Stimulated activated CD4-positive, alpha-beta T cell treated with anti-CD3 and anti-CD28 coated beads, Interleukin-12 subunit alpha, Interleukin-12 subunit beta, amount 100 ng/mL, for 48 hours (primary cell): ENCODE measurements at places on chromosomes 5 and 9.

GRCh38 chr9:6055216-6055615, 39.8 kb upstream of the RANBP6 start:
- DNase-seq = peak; percentile 68

DNA sequence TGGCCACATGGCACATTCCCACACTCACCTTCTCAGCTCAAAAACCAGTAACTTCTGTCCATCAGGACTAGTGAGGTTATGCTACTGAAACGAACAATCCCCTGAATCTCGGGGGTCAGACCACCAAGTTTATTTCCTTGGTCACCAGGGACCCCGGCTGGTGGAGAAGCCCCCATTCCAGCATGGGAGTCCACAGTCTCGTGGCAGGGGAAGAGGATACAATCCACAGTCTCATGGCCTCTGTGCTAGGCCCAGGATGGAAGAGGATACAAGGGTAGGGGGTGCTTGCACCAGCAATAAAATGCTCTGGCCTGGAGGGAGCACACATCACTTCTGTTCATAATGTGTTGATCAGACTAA, 7.4 kb upstream of the CARD19 start:
- no peak for DNase-seq

GRCh38 chr9:116124472-116125040, 29.0 kb upstream of the PAPPA start:
- DNase-seq = no peak

GRCh38 chr5:150021491-150022157, 21.1 kb downstream of the HMGXB3 start:
- DNase-seq = no peak

DNA sequence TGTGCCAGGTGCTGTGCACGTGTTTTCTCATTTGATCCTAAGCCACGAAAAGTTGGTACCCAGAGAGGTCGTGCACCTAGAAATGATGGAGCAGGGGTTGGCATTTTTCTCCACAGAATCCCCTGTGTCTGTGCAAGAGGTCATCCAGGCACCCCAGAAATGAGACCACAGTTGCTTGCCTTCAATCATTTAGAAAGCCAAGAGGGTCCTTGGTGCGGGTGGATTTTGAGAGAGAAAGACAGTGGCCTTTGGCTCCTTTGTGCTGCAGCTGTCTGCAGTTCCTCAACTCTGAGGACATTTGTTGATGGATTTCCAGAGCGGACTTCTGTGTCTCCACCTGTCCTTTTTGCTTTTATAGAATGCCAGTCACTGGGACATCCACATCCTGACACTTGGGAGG, 33.8 kb upstream of the SPRY4 start:
- DNase-seq = no peak

DNA sequence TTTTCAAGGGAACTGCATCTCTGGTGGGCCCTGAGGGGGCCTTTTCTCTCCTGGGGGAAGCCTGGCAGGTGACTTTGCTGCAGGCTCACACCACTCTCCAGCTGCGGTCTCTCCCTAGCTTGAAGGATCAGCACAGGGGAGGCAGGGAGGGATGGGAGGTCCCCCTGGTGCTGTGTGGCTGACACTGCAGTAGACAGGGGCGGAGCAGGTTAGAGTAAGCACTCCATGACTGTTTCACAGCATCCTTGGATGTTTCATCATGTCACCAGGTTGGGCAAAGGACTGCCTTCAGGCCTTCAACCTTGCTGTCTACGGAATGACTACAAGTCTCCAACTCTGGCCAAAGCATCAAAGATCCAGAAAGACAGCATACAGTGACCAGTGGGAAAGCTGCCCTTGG, 470.7 kb downstream of the CDK5RAP2 start:
- no peak for DNase-seq

- DNase-seq = no peak
Measured at GRCh38 chr5:119288379-119289033, 67.3 kb upstream of the TNFAIP8 start.

DNA sequence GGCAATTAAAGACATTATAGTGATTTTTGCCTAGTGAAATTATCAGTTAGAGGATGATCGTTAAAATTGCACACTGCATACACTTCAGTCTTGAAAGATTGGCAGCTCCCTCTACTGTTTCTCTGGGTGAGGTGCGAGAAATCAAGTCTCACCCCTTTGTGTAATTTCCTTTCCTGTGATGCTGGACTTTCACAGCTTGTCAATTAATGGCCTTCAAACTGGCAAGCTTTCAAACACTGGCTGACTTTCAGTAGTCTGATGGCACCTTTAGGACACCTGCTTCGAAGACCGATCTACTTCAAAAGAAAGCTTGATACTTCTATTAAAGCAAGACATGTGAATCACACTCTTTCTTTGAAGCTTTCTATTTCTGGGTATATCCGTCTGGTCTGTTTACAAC, 706.7 kb upstream of the PTPRD start:
- DNase-seq = no peak

DNA sequence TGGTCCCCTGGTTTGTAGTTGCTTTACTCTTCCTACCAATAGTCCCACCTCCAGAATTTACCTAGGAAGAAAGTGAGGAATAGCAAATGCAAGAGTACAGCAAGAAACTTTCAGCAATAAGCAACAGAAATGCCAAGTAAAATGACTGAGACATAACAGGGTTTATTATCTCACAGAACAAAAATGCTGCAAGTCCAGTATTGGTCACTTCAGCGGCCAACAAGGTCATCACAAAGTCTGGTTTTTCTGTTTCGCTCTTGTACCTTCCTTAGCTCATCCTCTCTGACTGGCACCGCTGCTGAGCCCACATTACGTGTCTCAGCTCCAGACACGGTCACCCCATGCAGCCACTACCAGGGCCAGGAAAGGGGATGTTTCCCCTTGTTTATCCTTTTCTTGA, 82.7 kb downstream of the RFK start:
- no peak for DNase-seq

GRCh38 chr9:78777747-78778146, 480.8 kb downstream of the PSAT1 start:
- DNase-seq = no peak

DNA sequence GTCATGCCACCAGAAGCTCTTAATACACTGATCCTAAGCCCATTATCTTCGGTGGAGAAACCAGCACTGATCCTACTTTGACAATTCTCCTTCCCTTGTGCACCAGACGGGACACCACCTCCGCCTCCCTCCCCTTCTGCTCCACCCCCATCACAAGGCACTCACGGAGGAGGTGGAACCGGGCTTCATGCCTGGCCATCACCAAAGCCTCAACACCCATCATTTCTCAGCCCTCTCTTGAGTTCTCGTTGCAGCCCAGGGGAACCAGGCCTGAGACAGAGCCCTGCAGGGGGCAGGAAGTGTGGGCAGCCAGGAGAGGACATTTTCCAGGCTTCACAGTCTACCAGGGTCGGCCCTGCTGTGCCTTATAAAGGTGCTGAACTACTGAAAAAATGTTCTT, 160.5 kb downstream of the GOLPH3 start:
- DNase-seq = no peak

- no peak for DNase-seq
Measured at GRCh38 chr5:147176422-147176821, 58.4 kb upstream of the STK32A start.

DNA sequence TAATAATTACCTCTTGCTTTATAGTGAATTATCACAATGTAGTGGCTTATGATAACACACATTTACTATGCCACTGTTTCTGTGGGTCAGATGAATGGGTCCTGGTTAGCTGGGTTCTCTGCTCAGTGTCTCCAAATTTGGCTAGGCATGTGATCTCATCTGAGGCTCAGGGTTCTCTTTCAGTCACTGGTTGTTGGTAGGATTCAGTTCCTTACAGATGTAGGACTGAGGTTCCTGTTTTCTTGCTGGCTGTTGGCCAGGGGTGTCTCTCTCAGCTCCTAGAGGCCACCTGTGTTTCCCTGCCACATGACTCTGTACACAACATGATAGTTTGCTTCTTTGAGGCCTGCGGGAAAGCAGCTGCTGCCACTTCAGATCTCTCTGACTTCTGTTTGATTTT, 7.1 kb downstream of the NFX1 start:
- DNase-seq = no peak

- DNase-seq = no peak
Measured at GRCh38 chr9:89494199-89494598, 3.7 kb downstream of the SEMA4D start.

DNA sequence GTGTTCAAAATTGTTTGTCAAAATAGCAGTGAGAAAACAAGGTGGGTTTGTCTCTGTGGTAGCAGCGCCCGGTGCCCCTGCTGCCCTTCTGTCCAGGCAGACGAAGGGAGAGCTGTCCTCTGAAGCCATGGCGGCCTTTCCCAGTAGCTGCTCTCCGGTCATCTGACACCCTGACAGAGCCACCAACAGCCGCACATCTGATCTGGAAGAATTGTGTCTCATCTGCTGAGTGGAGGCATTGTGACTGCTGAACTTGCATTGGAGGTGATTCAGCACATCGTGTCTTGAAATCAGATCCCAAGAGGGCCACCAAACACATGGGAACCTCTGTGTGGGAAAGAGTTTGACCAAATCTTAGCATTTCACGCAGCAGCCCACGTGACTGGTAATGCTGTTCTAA, 337.6 kb upstream of the IRX1 start:
- no peak for DNase-seq

DNA sequence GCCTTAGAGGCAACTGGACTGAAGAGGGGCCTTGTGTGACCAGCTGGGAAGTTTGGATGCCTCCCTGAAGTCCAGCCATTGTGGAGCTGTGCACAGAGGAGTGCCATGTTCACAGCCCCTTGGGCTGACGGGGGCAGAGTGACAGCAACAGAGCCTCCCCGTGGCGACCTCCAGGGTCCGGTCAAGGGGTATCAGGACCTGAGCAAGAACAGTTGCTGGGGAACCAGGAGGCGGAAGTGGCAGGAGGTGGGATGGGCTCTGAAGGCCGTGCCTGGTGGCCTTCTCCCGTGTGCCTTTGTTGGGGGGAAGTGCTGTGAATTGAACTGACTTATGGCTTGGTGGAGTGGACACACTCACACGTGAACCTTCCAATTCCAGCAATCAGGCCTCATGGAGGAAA, 14.0 kb downstream of the BNIP1 start:
- DNase-seq = no peak

DNA sequence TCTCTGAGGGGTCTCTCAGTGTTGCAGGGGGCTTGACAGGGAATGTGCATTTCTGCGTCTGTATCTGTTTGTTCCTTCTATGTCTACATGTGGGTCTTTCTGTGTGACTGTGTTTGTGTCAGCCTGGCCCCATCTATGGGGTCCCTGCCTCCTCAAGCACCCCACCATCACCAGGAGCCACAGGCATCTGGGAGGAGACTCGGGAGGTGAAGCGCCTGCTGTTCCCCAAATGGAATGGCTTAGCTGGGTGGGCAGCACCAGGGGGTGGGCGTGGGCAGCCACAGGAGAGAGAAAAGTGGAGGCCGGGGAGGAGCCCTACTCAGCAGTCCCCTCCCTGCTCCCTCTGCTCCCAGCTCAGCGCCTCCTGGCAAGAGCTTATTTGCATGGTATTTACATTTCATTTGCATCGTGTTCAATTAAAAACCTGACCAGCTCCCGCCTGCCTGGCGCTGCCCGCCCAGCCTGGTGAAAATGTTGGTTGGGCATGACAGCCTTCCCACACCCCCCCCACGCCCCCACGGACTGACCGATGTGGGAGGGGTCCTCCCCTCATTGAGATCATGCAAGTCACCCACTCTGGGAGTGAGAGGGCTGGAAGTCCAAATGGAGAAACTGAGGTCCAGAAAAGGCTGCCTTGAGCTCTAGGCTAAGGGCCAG, 50.5 kb downstream of the CXXC5 start:
- no peak for DNase-seq

GRCh38 chr9:75185585-75186170, 97.4 kb downstream of the OSTF1 start:
- DNase-seq = peak; percentile 37

DNA sequence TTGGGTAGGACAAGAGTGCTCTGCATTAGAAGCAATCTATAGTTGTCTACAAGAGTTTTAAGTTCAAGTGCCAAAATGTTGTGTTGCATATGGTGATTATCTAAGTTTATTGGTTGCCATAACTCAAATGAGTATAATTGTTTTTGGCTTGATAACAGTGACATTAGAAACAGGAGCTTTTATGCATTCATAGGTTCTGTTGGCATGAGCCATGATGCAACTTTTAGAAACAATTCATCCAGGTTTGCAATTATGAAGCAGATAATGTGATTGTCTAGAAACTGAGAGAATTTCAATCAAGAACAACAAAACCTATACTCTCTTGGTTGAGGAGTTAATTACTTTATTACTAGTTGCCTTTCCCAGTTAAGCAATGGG, 137.0 kb downstream of the PBX3 start:
- no peak for DNase-seq

DNA sequence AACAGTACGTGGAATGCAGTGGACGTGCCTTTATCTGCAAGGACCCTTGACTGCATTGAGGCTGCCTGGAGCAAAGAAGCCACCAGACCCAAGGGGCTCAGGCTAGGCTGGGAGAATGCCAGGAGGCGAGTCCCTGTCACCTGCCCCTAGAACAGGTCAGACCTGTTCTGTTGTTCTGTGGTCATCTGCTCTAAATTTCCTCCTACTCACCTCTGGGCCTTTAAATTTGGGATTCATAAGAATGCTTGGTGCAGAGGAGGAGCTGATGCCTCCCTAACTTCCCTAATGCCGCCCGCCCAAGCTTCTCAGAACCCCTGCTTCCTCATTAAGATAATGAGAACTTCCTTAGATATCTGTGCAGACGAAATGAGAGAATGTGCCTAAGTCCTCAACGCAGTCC, 32.0 kb downstream of the DAPK1 start:
- DNase-seq = no peak

- DNase-seq = no peak
Measured at GRCh38 chr5:92979716-92980115, 601.3 kb downstream of the NR2F1-AS1 start.

DNA sequence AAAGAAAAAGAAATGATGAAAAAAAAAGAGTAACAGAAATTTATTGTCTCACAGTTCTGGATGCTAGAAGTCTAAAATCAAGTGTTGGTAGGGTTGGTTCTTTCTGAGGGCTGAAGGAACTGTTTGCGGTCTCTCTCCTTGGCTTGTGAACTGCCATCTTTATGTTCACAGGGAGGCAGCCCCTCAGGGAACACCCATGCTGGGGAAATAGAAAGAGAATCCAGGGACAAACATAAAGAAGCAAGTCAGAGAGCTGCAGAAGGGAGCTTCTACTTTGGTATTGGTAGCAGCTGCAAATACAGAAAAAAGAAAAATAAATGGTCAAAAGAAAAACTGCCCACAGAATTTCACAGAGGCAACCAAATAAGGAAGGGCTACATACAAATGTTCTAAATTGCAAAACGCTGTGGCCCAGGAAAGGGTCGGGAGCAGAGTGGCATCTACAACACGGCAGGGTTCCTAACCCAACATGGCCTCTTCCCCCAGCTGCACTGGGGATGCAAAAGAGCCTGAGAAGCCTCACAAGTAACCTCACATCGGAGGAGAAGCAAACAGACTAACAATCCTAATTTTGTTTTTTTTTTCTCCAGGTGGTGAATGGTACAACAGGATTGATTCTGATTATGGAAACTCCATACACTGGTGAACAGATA, 37.4 kb downstream of the ELOVL7 start:
- DNase-seq = no peak

GRCh38 chr5:147563466-147564123, 53.7 kb upstream of the DPYSL3 start:
- DNase-seq = no peak
